Activated naive CD8-positive, alpha-beta T cell treated with anti-CD3 and anti-CD28 coated beads for 36 hours (primary cell): ENCODE measurements at places on chromosomes 12 and 14. TPM values are rescaled to one million over a fixed set of nuclear protein-coding genes. Genes with fewer than 3 reads are reported as not detected.

Gene HOXC9
- not detected for total RNA-seq

Gene SELPLG
- 22.2 TPM for total RNA-seq

DNA sequence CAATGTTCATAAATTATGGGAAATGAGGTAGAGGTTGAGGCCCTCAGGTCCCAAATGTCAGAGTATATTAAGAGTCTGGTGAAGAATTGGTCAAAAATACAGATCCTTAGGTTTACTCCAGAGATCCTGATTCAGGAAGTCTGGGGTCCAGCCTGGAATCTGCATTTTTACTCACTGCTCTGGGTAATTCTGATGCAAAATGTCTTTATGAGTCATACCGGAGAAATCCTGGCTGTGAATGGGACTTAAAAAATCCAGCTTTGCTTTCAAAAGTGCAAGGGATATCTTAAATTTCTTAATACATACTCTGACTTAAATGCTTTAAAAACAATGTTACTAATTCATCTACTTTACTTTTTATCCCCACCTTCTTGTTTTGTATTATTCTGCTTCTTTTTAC lies 74.5 kb downstream of the FERMT2 start:
- H3K27ac ChIP-seq: no peak overlapping the region
- no peaks in the 10 kb centered on the region for H3K36me3 ChIP-seq
- H3K27me3 ChIP-seq: no peaks in the 10 kb centered on the region
- no peak overlapping the region for H3K4me3 ChIP-seq
- no peaks in the 10 kb centered on the region for H3K4me1 ChIP-seq

DNA sequence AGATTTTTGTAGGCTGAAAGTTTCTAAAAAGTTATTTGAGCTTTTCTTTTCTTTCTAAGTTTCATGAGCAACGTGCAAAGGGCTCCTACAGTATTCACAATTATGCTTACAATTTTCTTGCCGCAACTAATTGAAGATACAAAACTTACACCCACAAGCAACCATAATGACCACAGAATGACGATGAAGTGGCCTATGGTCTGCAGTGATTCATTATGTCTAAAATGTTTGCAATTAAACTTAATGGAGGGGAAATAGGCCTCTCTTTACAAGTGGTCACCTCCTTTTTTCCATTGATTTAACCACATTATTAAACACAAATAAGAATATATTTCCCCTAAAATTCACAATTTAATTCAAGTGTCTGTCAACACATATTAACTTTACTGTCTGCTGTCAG lies 732.6 kb upstream of the FLRT2 start:
- no peak for DNase-seq
- H3K27me3 ChIP-seq: no peaks in the 10 kb centered on the region
- no peaks in the 10 kb centered on the region for H3K36me3 ChIP-seq
- H3K4me3 ChIP-seq: no peak overlapping the region
- no peak overlapping the region for H3K27ac ChIP-seq

DNA sequence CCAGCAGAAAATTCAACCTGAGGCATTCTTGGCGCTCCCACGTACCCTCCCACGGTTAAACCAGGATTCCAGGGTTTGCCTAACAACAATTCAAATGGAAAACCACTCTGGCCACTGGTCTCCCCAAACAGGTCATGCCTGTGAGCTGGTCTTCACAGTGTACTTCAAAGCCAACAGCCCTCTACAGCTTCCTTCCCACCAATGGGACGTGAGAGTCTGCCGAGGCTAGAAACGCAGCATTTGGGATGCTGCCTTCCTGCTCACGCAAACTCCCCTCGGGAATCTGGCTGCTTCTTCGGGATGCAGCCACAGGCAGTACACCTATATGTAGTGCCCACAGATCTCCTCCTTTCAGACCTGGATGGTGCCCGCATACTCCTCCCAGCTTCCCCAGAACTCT lies 149.1 kb downstream of the KLHL28 start:
- no peak overlapping the region for H3K27ac ChIP-seq
- peaks cover 15% of the 10 kb centered on the region for H3K27me3 ChIP-seq
- H3K4me3 ChIP-seq: no peak overlapping the region
- DNase-seq: no peak

- H3K4me1 ChIP-seq: no peaks in the 10 kb centered on the region
- H3K27me3 ChIP-seq: no peaks in the 10 kb centered on the region
- H3K36me3 ChIP-seq: no peaks in the 10 kb centered on the region
These were observed 74.6 kb upstream of the MYF6 start for GRCh38 chr12:80632835-80633234.

- no peak for DNase-seq
- peaks cover 8% of the 10 kb centered on the region for H3K27me3 ChIP-seq
- no peak overlapping the region for H3K27ac ChIP-seq
- no peak overlapping the region for H3K4me3 ChIP-seq
- no peaks in the 10 kb centered on the region for H3K36me3 ChIP-seq
These were observed 86.4 kb downstream of the DICER1 start for GRCh38 chr14:95070748-95071435.

DNA sequence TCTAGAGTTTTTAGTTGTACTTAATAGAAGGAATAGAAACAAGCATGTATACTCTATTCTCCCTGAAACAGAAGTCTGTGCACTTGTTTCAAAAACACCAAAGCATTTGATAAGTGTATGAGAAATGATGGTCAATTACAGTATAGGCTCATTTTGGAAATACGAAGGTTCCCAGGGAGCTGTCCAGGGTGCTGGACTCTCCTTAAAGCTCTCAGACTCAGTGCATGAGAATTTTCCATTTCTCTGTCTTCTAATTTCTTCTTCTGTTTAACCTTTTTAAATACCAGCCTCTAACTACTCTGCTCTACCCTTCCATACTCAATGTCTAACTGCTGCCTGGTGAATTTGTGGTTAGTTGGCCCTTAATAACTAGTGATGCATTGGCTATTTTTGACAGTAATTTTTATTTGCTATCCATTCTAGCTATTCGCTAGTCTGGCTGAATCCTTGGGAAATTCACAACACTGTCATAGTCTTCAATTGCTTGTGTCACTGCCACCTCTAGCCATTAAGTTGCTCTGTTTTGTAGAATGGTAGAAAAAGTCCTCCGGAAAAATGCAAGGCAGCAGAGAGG lies 229.2 kb downstream of the NRXN3 start:
- H3K27me3 ChIP-seq: peaks cover 6% of the 10 kb centered on the region
- H3K4me3 ChIP-seq: no peak overlapping the region
- DNase-seq: no peak
- H3K4me1 ChIP-seq: peaks cover 3% of the 10 kb centered on the region
- no peaks in the 10 kb centered on the region for H3K36me3 ChIP-seq

DNA sequence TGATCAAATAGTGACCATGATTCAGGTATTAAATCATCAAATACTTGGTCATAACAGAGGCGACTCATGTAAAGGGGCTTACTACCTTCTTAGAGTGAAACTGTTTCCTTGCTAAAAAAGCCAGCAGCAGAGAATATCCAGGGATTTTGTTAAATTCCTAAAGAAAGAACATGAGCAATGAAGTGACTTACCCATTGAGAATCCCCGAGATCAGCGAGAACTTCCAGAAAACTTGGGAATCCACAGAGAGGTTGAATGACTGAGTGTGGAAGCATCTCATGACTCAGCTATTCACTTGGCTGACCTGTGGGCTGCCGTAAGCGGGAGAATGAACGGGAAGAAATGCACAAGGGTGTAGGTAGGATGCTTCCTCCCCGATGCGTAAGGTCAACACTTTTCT lies 85.3 kb upstream of the KCNA1 start:
- DNase-seq: no peak
- H3K4me3 ChIP-seq: no peak overlapping the region
- peaks cover 6% of the 10 kb centered on the region for H3K36me3 ChIP-seq
- H3K27me3 ChIP-seq: peaks cover 3% of the 10 kb centered on the region

GRCh38 chr12:123096182-123096581 lies 54.7 kb downstream of the PITPNM2 start:
- no peak for DNase-seq
- no peaks in the 10 kb centered on the region for H3K27me3 ChIP-seq
- H3K36me3 ChIP-seq: peaks cover 1% of the 10 kb centered on the region
- peaks cover 16% of the 10 kb centered on the region for H3K4me1 ChIP-seq
- H3K4me3 ChIP-seq: no peak overlapping the region

DNA sequence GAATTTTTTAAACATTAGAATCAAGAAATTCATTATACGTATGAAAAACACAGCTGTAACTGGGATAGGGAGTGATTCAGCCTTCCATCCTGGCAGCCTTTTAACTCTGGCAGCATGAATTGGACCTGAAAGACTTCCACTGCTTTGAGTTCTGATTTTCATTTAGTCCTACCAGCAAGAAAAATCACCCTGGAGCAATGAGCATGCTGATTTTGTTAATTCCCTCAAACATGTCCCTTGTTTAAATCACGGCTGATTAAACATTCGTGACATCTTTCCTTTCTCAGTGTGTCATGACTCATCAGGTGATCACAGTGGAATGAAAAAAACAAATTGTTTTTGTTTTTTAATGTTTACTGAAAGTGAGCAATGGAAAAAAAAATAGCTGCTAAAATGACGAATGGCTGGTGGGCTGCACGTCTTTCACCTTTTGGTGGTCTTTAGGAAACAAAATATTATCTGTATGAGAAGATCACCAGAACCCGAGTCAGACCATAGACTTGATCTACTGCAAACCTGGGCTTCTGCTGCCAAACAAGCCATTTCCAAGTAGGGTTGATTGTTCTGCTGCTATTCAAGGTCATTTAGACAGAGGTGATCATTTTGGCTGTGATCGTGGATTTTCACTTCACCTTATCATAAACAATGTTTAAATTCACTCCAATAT lies 67.0 kb upstream of the CAND1 start:
- H3K4me1 ChIP-seq: peaks cover 6% of the 10 kb centered on the region
- no peak overlapping the region for H3K27ac ChIP-seq

DNA sequence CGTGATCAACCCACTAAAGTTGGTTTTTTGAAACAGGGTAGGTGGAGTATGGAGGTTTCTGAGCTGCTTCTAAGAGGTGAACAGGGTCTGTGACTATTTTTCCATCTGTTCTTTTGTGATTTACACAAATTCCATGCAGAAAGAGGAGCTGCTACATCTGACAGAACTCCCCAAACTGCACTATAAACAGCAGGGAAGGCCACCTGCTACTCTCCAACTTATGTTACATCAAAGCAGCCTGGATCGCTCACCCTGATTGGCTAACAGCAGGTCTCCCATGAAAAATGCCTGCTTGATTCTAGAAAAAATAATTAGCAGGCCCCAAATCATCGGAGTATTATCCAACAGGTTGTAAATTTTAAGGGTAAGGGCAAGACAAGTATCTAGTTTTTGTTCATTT lies 282.9 kb upstream of the FLRT2 start:
- H3K4me1 ChIP-seq: no peaks in the 10 kb centered on the region
- no peak overlapping the region for H3K27ac ChIP-seq
- no peak for DNase-seq
- no peaks in the 10 kb centered on the region for H3K27me3 ChIP-seq

Gene SCNN1A
- 3.7 TPM for total RNA-seq

DNA sequence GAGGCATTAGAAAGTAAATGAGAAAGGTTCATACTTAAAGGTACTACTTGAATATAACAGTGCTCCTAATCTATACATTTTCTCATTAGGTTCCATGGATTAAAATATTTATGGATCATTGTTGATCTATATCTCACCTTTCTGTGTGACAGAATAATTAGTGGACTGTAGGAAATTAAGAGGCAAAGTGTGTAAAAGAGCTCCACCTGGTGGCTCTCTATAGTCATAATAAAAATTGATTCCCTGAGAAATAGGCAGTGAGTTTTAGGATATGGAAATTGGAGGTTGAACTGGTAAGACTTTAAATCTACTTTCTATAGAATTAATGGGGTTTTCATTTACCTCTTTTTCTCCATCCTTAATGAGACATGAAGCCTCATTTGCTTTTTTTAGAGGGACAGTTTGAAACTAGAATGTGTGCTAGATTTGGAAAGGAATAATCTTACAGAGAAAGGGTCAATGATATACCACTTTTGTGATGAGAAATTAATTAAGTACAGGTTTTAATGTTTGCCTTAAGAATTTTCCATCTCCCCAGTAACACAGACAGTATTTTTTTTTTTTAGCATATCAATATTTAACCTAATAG lies 11.8 kb upstream of the DERA start:
- peaks cover 10% of the 10 kb centered on the region for H3K4me1 ChIP-seq
- no peaks in the 10 kb centered on the region for H3K27me3 ChIP-seq
- peaks cover 18% of the 10 kb centered on the region for H3K36me3 ChIP-seq
- H3K4me3 ChIP-seq: no peak overlapping the region
- no peak for DNase-seq

- H3K27me3 ChIP-seq: no peaks in the 10 kb centered on the region
- H3K4me3 ChIP-seq: no peak overlapping the region
- no peak overlapping the region for H3K27ac ChIP-seq
- no peak for DNase-seq
- no peaks in the 10 kb centered on the region for H3K4me1 ChIP-seq
These were observed 255.9 kb downstream of the DPF3 start for GRCh38 chr14:72638021-72638420.

Gene TAS2R13
- 0.16 TPM for total RNA-seq
